ENCODE measurements at places on chromosomes 2 and 18.
A peak's percentile ranks its signal among the peaks of the same experiment; 100 is the strongest.

DNA sequence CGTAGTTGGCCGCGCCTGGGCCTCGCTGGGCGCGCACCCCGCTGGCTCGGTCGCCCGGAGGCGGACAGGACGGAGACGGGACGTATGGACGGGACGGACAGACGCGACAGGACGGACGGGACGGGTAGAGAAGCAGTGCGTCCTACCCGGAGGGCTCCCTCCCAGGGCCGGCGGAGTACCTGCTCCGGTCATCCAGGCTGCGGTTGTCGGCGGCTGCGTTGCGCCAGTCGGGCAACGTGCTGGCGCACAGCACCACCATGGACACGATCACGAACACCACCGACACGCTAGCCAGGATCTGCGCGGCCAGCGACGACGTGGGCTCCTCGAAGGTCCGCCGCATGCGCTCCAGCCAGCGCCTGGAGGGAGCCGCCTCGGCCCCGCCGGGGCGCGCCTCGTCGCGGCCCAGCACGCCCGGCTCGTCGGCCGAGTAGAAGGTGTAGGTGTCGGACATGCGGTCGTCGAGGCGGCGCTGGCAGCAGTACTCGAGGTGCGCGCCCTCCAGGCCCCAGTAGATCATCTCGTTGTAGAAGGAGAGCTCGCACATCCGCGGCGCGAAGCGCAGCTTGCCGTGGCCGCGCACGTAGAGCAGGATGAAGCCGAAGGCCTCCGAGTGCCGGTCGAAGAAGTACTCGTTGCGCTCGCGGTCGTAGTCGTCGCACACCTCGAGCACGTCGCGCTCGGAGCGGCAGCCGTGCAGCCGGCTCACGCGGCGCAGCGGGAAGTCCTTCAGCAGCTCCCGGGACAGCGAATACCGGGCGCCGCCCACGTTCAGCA, 903 bp downstream of the KCNG3 start:
- DNase-seq = no peak

DNA sequence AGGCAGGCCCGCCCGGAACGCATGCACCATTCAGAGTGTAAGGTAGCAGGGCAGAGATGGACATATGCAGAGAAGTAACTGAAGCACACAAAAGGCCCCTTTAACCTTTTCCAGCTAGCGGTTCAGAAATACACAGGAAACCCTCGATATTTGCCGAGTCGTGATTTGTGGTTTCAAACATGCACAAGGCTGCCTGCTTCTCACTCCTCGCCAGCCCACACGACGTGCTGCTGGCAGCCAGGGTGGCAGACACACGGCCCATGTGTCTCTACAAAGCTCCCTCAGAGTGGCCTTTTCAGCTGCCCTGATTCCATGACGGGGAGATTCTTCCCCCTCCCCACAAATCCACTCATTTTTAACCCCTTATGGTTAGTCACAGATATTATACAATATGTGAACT, 23.6 kb downstream of the ZBTB7C start:
- no peak for DNase-seq

DNA sequence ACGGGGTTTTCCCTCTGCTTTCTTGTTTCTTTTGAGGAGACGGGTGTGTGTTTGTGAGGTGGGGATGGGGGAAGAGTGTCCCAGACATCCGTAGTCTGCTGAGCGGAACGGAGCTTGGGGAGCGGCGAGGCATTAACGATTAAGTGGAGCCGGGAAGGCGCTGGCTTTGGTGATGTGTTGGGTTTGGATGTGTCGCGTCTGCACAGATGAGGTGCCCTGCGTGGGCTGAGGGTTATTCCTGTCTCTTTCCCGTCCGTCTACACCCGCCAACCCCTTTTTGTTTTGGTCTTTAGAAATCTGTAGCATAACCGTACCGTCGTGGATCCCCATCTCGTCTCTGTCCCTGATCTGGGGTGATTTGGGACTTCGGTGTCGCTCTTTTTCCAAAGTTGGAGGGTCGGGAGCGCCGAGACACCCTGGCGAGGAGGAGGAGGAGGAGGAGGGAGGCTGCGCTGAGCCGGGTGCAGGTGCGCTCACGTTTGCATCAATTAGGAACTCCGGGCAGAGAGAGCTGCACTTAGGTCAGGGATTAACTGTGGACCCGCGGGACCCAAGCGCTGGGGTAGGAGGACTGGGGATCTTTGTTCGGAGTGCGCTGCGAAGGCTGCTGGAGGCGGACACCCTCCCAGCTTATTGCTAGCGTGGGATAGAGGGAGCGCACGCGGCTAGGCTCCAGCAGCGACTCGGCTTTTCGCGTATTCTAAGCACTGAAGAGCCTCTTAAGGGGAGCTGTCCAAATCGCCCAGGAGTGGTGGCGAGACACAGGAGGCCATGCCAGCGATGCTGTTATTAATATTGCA, 720.3 kb downstream of the DPP10 start:
- DNase-seq = no peak

GRCh38 chr2:234805836-234806235, 146.0 kb upstream of the SH3BP4 start:
- DNase-seq = no peak

DNA sequence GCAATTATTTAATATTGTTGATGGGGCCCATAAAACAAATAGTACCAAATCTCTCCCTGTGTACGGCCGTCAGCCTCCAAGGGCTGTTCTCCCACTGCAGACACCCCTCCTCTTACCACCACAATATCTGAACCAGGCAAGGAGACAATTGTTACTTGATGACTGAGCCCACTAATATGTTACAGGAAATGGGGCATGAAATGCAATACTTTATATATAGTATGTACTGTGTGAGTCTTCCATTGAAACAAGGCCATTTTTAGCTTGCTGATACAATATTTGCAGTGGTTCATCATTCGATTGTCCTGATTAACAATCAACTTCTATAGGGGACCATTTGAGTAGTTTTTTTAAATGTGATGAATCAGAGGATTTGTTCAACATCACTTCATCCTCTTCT, 307.3 kb downstream of the GBX2 start:
- no peak for DNase-seq

- no peak for DNase-seq
Observed at GRCh38 chr2:66561645-66562303, 126.8 kb downstream of the MEIS1 start.

GRCh38 chr2:53033411-53033810, 734.2 kb upstream of the CHAC2 start:
- DNase-seq = no peak

- DNase-seq = peak; percentile 22
Observed at GRCh38 chr2:242031481-242032019, 162.0 kb downstream of the RTP5 start.

GRCh38 chr2:14684516-14684915, 52.0 kb downstream of the LRATD1 start:
- no peak for DNase-seq

- no peak for DNase-seq
Observed at GRCh38 chr2:9991829-9992273, 40.4 kb downstream of the GRHL1 start.

DNA sequence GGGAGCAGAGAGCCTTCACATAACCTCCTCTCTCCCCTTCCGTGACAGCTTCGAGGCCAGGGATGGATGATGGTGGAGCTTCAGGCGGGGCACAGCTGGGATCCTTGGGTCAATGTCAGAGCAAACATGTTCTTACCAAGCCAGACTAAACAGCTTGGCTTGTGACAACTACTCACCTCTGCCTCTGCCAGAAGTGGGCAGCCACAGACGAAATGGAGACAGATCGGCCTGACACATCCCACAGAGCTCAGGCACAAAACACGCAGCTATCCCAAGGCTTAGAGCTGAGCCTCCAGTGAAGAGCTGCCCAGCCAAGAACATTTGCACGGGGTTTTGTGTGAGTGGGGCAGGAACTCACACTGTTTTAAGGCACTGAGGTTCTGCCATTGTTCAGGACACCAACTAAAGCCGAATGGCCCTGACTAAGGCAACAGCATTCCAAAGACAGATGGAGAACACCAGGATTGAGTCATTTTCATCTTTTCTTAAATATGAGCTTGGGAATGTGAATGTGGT, 12.8 kb downstream of the PXDN start:
- DNase-seq = no peak

GRCh38 chr2:191036363-191036762, 22.4 kb upstream of the STAT1 start:
- DNase-seq = no peak

DNA sequence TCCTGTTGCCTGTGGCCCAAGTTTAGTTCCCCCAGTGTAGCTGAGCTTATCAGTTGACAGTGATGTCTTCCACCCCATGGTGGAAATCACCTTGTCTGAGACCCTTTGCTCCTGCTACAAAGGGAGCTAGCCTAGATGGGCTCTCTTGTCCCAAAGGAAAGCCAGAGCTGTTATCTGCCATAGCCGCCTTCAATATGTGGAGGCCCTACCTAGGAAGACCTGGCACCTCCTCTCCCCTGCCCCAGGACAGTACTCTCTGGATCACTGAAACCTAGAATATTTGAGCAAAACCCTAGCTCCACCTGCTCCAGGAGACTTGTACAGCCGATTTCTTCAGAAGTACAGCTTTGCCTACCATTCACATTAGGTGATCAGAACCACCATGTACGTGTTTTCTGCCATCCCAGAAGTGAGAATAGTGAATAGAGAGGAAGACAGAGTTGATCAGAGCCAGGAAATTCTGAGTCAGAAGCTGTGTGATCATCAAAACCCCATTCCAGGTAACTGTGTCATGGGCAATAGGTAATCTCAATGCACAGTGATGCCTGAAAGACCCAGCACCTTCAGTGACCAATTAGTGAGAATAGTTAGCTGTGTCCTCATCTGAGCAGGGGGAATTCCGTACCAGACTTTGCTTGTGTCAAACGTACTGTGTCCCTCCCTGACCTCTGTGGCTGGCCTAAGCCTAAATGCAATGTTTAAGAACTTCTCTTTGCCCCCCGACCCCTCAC, 138.4 kb upstream of the ALPP start:
- DNase-seq = no peak

- no peak for DNase-seq
Observed at GRCh38 chr2:38093527-38094165, 17.7 kb upstream of the CYP1B1 start.

DNA sequence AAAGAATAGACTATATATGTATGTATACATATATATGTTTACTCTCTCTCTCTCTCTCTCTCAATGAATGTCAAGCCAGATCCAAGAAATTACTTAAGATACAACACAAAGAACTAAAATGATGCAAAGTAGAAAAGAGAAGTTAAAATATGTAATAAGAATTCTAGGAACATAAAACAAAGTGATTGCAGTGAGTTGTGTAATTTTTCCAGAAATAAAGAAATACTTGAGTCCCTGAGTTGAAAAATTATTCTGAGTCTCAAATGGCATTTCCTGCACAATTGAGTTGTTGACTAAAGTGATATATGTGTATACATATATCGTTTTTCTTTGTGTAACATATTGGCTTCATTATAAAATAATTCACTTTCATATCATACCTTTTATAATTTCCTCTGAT, 262.4 kb downstream of the INSIG2 start:
- DNase-seq = no peak

GRCh38 chr2:20187331-20187730, 37.6 kb downstream of the SDC1 start:
- DNase-seq = no peak

GRCh38 chr18:72908181-72908580, 40.4 kb upstream of the NETO1 start:
- no peak for DNase-seq

- DNase-seq = no peak
Observed at GRCh38 chr2:95284886-95285541, 10.8 kb downstream of the PROM2 start.

DNA sequence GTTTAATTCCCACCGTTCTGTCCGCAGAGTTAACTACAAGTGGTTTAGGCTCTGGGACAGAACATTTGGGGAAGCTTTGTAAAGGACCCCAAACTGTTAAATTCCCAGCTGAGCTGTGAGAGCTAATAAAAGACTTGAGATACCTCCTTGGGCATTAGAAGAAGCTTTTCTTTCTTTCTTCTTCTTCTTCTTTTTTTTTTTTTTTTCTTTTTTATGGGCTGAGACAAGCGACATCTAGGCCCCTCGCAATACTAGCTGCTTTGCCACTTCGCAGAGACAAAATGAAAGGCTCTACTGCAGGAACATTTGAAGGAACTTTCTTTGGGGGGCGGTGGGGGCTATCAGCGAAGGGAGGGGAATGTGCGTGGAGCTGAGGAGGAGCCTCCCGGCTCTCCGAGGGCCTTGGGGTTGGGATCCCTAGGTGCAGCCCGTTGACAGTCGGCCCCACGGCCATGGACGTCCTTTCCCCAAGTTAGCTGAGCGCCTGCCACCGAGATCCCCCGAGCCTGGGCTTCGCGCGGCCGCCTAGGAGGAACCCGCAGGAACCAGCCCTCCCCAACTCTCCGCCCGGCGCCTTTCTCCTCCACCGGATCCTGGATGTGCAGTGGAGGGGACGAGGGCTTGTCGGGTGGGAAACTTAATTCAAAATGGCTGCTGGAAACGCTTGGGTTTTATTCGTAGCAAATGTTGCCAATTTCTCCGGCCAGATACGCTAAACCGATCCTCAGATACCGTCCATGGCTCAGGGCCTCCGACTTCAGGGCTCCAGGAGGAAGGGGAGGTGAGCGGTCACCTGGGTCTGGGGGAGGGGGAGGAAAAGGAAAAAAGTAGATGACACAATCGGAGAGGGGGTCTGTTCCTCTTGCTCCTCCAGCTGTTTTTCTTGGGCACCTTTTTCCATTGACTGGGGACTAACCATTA, 4.2 kb downstream of the MEIS1 start:
- DNase-seq = no peak

DNA sequence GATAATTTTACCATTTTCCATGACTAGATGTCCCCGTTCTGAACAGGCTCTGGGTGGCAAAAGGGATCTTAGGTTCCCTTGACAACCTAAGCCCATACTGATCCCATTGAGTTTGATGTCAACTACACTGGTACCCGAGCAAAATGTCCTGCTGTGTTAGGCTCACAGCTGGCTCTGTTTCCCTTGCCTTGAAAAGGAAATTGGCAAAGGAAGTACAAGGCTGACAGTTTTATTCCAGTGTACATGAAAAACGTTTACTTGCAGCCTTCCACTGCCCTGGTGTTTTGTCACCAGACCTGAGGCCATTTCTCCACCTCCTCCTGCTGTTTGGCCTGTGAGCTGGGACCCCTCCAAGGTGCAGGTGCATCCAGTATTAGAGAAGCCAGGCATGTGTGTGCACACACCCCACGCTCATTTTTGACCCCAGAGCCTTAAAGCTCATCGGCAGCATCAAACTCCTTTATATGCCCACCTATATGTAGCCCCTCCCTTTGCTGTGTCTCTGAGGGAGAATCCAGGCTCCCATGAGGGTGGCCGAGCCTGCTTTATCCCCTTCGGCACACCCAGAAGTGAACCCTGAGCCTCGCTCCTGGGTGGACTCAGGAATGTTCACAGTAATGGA, 171.3 kb downstream of the NDUFA10 start:
- no peak for DNase-seq

DNA sequence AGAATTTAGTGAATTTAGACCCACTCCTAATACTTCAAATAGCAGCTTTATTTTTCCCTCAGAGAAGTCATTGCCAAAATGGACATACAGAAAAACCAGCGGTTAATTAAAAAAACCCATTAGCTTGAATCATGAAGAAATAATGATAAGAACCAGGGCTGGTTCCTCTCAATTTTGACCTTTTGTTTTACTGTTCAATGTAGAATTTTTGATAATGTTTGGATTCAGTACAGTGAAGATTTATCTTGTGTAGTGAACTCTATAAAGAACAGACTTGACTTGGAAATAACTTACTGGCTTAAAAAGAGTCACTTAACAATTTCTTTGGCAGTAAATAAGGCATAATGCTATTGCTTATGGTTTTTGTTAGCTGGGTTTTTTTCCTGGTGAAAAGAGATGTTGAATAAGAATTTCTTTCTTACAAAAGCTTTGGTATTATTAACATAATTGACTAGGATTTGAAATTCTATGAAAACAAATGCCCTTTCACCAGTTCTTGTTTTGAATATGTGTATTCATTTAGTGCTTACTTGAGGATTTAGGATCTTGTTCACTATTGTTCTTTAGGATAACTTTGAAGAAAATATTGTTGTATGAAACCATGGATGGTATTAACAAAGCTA, 73.4 kb upstream of the ITPRID2 start:
- DNase-seq = no peak
